ENCODE measurements at places on chromosomes 11 and 22. TPM values are rescaled to one million over a fixed set of nuclear protein-coding genes. Genes with fewer than 3 reads are reported as not detected.

Gene GAL
- 12.0 TPM for total RNA-seq

Gene CLDN5
- not detected for total RNA-seq

Gene TIMP3
- total RNA-seq: 1.3 TPM

Gene KCNQ1OT1
- 0.06 TPM for total RNA-seq

Gene MUC5AC
- total RNA-seq: 2.9 TPM

Gene OR2AG2
- 0.05 TPM for total RNA-seq

Gene POLR2F
- total RNA-seq: 116 TPM

Gene TEX54
- total RNA-seq: not detected

Measured in A549 treated with dexamethasone at 1 μM for 4 hours (cell line).